Stimulated activated CD4-positive, alpha-beta T cell treated with anti-CD3 and anti-CD28 coated beads, Interleukin-1b, Interleukin-23, amount 100 ng/mL, for 1 hour (primary cell): ENCODE measurements at places on chromosomes 13 and 19.

DNA sequence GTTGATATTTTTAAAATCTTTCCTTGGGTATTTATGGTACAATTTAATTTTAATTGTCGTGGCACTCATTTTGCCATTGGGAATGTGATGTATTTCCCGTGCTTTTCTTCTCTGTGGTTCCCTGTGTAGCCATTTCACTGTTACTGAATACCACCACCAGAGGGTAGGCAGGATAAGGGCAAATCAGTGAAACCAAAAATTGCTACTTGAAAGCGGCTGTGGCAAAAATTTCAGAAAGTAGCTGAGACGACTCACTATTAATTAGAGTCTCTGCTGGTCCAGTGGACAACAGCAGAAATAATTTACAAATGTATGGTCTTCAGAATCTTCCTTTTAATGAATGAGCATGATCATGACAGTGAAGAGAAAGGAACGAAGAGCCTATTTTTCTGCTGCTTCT is 34.4 kb upstream of the MIR17HG start:
- no peak for DNase-seq

- DNase-seq = no peak
These were observed 9.9 kb upstream of the CEACAM20 start for GRCh38 chr19:44539236-44539826.

GRCh38 chr19:31330237-31330636 is 19.0 kb downstream of the TSHZ3 start:
- no peak for DNase-seq

- no peak for DNase-seq
These were observed 50.3 kb upstream of the SIN3B start for GRCh38 chr19:16778796-16779411.

DNA sequence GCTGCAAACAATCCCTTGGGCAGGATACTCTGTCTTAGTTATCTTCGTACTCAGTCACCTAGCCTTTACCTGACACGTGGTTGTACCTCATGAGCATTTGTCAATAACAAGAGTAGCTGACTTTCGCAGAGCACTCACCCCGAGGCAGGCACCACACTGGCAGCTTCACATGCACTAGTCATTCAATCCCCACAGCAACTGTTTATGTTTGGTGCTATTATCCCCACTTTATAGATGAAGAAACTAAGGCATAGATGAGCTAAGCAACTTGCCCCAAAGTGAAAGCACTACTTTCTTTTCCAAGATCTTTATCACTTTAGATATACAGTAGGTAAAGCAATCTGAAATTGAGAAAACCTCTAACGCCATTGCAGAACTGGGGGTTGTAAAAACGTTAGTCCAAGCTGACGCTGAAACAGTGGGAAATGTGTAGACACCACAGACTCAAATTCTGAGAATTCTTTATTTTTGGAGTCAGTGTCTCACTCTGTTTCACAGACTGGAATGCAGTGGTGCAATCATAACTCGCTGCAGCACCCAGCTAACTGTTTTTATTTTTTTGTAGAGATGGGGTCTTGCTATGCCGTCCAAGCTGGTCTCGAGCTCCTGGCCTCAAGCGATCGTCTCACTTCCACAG is 446.0 kb downstream of the FOXO1 start:
- DNase-seq = no peak

GRCh38 chr19:45051929-45052579 is 13.2 kb downstream of the CLASRP start:
- DNase-seq = no peak

DNA sequence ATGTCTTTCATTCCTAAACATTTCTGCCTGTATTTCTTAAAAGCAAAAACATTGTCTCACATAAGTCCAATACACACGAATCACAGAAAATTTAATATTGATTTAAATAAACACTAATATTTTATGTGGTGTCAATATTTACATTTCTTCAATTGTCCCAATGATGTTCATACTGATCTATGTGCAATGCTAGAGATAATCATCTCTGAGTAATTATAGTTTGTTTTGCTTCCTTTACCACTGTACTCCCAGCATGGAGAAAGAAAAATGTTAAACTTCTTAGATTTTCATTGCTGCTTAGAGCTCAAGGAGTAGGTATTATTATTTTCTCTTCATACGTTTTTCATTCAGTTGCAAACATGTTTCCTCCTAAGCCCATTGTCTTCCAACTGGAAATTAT is 434.2 kb upstream of the PRR20A start:
- no peak for DNase-seq

DNA sequence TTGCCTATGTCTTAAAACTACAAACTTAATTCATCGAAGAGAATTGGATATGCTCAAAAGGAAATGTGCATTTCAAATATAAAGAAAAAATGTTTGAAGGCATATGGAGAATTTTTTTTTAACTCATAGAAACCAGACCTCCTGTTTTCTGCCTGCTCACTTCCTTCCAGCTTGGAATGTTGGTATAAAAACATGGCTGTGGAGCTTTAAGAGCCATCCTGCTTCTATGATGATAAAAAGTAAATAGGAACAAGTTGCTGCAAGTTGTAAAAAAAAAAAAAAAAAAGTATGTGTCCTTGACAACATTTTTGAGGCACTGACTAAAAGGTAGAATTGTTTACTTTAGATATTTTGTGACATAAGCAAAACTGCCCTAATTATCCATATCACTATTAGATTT is 1230.7 kb downstream of the PCDH9 start:
- DNase-seq = no peak

DNA sequence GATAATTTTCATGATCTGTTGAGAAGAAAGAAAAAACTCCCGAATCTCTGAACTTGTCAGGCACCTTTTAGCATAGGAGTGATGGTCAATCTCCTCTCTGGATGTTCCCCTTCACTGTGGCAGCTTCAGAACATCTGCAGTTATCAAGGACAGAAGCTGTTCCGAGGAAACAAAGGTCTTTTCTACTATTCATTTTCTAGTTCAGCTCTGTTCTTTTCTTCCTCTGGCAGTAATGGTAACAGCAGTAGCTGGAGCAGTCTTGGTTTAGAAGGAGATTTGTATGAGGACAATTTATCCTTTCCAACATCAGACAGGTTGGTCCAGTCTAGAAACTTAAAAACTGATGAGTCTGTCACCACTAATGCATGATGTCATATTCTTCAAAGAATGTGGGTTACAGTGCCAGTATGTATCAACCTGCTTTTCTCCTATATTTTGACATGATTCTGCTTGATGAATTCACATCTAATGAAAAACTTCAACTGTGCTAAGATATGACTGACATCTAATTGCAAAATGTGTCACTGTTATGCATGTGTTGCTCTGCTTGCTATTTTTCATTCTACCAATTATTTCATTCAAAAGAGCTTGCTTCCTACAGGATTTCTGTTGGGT is 41.0 kb downstream of the AKAP11 start:
- no peak for DNase-seq

GRCh38 chr19:35596366-35596999 is 10.5 kb downstream of the PMIS2 start:
- no peak for DNase-seq

- DNase-seq = no peak
These were observed 107.8 kb upstream of the TNFSF11 start for GRCh38 chr13:42466123-42466522.

DNA sequence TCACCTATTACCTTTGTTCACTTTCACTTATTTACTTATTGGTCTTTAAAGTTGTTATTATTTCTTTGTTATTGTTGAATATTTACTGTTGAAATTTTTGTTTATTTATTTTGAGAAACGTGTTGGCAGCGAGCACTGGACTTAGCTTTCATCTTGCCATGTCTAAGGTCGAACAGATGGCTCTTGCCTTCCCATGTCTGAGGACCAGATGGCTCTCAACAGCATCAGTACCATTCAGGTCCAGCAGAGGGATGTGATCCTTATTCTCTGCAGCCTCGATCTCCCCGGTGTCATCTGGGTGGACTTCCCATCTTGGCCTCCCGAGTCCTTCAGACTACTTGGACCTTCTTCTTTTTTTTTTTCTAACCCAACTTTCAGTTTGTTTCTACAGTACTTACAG is 1437.6 kb downstream of the UQCRFS1 start:
- DNase-seq = no peak

DNA sequence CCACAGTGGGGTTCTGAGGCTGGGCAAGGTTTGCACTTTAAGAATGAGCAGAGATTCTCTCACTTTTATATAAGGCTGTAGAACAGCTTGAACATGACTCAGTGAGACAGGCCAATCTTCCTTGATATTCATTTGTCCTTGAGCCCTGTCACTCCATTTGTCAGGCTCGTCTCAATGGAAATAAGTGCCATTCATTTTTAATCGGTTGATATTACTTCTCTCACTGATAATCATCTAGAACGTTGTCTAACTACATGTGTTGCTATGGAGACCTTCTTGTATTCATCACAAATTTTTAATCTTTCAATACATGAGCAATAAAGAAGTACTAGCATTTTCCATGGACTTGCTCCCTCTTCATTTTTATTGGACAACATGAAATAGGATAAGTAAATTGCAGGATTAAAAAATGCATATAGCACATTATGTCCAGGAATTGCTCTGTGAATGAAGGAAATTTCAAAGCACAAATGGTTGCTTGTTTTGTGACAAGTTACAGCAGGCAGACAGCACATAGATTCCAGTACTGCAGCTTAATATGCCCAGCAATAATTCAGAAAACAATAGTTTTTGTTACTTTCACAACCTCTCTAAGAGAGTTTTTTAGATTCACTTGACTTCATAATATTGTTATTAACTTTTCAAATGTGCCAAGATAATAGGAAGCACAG is 1178.4 kb upstream of the ATXN8OS start:
- DNase-seq = no peak

DNA sequence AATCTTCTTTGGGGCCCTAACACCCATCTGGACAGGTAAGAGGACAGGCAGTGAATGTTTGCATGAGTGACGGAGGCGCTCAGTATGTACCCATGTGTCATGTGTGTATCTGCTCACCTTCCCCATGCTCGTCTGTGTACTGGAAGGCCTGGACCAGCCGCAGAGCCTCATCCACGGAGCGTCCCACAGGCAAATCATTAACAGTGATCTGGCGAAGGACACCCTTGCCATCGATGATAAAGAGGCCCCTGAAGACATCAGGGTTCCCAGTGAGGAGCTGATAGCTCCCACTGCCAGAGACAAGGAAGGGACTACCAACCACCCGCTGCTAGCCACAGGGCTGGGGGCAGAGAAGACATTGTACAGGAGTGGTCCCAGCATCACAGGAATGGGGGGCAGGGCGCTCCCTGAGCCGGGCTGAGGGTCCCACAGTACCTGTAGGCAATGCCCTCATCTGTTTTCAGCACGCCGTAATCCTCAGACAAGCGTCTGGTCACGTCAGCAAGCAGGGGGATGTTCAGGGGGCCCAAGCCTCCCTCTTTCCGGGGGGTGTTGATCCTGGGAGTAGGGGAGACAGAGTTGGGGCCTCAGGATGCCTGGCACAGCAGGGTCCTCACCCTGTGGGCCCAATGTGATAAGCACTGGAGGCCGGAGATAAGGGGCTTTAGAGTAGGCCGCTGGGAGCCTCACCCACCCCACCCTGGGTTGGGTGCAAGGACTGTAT is 1.7 kb downstream of the PRDX2 start:
- no peak for DNase-seq

DNA sequence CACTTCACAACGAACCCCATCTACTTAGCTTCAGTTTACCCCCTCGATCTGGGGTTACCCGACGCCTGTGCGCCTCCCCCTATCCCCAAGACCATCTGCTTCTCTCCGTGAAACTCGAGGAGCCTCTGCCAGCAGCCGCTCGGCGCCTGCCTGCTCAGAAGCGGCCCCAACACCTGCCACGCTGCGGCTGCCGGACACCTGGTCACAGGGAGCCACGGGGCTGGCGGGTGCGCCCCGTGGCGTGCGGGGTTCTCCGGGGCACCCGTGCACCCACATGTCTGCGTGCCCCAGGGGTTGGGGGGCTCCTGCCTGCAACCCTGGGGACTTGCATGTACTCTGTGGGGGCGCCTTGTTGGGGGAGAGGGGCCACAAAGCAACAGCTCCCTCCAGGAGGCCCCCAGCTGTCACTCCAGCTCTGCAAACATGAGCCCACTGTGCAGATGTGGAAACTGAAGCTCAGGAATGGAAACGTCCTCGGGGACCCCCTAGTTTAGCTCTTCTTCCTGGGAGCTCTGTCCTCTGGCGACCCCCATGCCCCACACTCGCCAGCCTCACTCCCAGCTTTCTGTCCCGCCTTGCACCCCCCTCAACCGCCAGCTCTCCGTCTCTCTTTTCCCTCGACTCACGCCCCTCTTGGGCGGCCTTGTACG is 7.0 kb upstream of the SEMA6B start:
- DNase-seq = no peak

DNA sequence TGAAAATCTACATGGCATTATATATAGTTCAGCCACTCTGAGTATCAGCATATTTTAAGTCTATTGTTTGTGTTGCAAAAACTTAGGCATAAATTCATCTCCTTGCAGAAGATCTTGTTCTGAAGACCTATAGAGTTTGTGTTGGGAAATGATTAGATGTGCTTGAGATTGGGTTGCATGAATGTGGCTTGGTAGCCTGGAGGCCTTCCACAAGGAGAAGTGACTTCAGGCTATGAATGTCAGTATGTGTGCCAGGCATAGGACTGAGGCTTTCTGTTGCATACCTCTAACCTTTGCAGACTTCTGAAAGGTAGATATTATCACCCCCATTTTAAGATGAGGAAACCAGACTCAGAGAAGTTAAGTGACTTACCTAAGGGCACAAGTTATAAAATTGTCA is 188.6 kb downstream of the OLFM4 start:
- no peak for DNase-seq

GRCh38 chr19:13954185-13954584 is 1.9 kb downstream of the DCAF15 start:
- DNase-seq = no peak

DNA sequence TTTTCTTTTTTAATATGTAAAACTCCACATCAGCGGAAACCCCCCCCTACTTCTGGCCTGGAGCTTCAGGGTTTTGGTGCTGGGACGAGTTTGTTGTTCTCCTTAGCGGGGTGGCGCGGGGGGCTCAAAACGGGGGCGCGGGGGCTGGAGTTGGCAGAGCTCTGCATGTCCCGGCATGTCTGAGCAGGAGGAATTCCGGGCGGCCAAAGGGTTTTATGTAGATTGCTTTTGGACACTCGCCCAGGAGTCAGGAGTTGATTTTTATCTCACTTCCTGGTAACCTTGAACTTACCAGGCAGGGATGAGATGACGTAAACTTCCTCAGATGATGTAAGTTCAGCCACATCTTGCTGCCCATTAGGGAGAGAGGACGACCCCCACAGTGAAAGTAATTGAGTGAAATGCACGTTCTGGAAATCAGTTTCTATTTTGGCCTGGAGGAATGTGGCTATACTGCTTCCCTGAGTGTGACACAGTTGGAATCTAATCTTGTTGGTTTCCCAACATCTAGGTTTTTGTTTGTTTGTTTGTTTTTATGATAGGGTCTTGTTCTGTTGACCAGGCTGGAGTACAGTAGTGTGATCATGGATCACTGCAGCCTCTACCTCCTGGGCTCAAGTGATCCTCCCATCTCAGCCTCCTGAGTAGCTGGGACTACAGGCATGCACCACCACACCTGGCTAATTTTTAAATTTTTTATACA is 21.0 kb upstream of the GDF15 start:
- no peak for DNase-seq
